ENCODE measurements at places on chromosomes 3 and 15. TPM values are rescaled to one million over a fixed set of nuclear protein-coding genes. Genes with fewer than 3 reads are reported as not detected.

DNA sequence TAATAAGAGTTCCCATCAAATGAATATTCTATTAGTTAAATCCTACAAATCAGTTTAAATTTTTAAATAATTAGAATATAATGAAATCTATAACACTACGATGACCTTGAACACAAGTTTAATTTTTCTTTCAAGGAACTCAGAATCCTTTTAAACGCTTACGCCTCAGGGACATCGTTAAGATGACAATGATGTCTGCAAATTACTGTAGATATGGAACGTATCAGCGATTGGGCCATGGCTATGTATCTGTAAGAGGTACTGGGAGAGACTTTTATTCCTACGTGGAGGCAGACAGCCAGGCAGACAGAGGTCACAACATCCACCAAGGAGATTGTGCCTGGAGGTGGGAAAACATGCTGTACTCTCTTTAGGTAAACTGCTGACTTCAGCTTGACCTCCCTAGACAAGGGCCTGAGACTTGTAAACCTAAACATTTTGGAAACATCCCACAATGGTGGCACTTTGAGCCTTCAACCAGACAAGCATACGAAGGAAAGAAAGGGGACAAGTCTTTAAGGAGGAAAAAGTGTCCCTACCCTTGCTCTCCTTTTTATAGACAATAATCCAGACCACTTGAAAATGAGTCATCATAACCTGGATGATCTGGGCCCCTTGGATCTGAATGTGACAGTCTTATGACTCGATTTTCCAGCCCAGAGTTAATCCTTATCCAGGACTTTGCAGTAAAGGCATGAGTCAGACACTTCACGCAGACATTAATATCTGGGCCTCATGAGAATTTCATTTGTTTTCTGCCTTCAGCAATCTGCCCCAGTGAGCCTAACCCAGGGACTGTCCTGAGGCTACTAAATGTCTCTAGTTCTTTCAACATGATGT is 6.8 kb upstream of the LDHAL6B start:
- peaks cover 3% of the 10 kb centered on the region for H3K36me3 ChIP-seq
- no peak overlapping the region for H3K27ac ChIP-seq
- no peaks in the 10 kb centered on the region for H3K4me1 ChIP-seq
- no peak for DNase-seq
- H3K27me3 ChIP-seq, result no peaks in the 10 kb centered on the region

The CP gene
- total RNA-seq, result 1.0 TPM

The AGBL1 gene
- not detected for total RNA-seq

The LAMB2 gene
- 278 TPM for total RNA-seq

DNA sequence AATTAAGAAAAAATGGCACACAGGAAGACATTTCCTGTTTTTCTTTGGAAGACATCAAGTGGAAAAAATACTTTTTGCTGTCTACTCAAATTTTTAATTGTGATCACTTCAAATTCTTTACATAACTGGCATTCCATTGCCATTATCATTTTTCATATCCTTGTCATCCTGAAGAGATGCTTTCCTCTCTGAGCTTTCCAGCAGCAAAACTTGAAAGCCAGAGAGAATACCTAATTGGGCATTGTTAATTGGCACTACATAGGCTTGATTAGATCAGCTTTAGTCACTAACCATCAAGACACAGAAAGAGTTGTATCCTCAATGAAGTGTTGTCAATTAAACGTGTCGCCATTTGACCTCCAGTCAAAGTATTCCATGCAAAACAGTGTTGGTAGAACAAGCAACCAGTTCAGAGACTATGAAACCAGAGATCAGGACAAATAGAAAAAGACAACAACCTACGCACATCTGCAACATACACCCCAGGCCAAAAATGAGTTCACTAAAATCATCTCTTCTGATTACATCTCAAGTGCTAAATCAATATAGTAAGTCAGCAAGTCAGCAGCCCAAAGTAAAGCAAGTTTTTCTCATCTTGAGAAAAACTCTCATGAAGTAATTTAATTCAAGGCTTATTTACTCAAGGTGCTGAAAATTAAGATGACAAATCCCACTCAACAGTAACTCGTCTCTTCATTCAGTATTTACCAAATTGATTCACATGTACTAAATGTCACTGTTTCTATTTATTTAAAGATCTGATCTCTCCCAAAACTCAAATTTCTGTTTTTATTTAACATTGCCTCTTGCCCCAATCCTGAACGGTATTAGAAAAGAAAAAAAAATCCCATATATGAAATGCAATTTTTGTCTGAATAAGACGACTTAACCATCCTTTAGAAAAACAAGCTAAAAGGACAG is 123.0 kb downstream of the SUCLG2 start:
- H3K4me1 ChIP-seq, result peaks cover 9% of the 10 kb centered on the region
- H3K36me3 ChIP-seq, result peaks cover 3% of the 10 kb centered on the region
- no peak overlapping the region for H3K4me3 ChIP-seq
- no peak for DNase-seq
- H3K27ac ChIP-seq, result no peak overlapping the region

The PARP16 gene
- 12.6 TPM for total RNA-seq

The ANKRD34C gene
- not detected for total RNA-seq

GRCh38 chr15:93071469-93071936 is 17.5 kb downstream of the RGMA start:
- H3K27me3 ChIP-seq, result peaks cover 48% of the 10 kb centered on the region
- peaks cover 2% of the 10 kb centered on the region for H3K36me3 ChIP-seq
- DNase-seq, result no peak

DNA sequence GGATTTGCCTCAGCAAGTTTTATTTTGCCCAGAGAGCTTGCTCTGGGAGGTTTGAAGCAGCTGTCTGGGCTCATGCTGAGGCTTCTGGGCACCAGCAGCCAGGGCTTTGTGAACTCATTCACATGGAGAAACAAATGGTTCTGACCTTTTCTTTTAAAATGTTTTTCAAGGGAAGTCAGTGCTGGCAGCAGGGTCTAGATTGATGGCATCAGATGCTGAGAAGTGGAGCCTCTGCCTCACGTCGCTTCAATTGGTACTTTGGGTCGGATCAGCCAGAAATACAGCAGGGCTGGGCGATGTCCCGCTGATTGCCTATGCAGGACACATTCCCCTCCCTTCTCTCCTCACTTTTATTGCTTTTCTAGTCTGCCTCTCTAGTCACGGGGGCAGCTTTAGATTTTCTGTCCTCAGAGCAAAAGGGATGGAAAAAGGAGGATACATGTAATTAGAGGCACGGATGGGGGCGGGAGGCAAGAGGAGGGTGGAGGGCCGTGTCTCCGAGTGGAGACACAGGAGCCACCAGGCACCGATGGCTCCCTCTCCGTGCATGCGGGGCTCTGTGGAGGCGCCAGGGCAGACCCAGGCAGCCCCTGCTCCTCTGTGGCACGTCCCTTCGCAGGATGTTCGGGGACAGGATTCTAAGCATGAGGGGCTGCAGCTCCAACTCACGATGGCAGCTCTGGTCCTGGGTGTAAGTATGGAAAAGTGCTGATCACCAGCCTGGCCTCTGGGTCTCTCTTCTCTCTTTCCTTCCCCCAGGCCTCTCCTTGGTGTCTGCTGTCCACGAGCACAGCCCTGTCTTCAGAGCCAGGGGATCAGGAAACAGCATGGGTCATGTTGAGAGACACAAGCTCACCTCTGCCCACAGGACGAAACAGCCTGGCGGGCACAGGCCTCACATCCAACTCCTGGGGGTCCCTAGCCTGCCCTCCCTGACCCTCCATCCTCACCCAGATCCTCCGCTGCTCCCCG is 116.1 kb downstream of the FAM43A start:
- peaks cover 50% of the 10 kb centered on the region for H3K27me3 ChIP-seq
- H3K4me3 ChIP-seq, result no peak overlapping the region
- no peak overlapping the region for H3K27ac ChIP-seq
- DNase-seq, result no peak
- H3K36me3 ChIP-seq, result no peaks in the 10 kb centered on the region

GRCh38 chr3:48852151-48852550 is 4.5 kb upstream of the PRKAR2A start:
- H3K27me3 ChIP-seq, result no peaks in the 10 kb centered on the region
- peaks cover 3% of the 10 kb centered on the region for H3K4me1 ChIP-seq
- no peaks in the 10 kb centered on the region for H3K36me3 ChIP-seq
- no peak for DNase-seq
- H3K27ac ChIP-seq, result no peak overlapping the region
- no peak overlapping the region for H3K4me3 ChIP-seq

- no peak for DNase-seq
- H3K27me3 ChIP-seq, result no peaks in the 10 kb centered on the region
- peaks cover 13% of the 10 kb centered on the region for H3K4me1 ChIP-seq
Observed at GRCh38 chr3:85801955-85802354, 843.2 kb downstream of the CADM2 start.

GRCh38 chr3:27244374-27244773 is 124.8 kb downstream of the NEK10 start:
- H3K27me3 ChIP-seq, result no peaks in the 10 kb centered on the region
- no peak overlapping the region for H3K4me3 ChIP-seq
- no peaks in the 10 kb centered on the region for H3K4me1 ChIP-seq
- H3K27ac ChIP-seq, result no peak overlapping the region
- no peak for DNase-seq
- no peaks in the 10 kb centered on the region for H3K36me3 ChIP-seq

GRCh38 chr15:47988564-47988963 is 132.2 kb upstream of the SLC24A5 start:
- no peak overlapping the region for H3K27ac ChIP-seq
- peaks cover 5% of the 10 kb centered on the region for H3K4me1 ChIP-seq
- no peak for DNase-seq
- H3K36me3 ChIP-seq, result no peaks in the 10 kb centered on the region

The NCBP2 gene
- 79.9 TPM for total RNA-seq

The ATP10A gene
- 0.07 TPM for total RNA-seq

GRCh38 chr3:113660458-113660857 is 36.0 kb downstream of the USF3 start:
- H3K27ac ChIP-seq, result no peak overlapping the region
- H3K4me3 ChIP-seq, result no peak overlapping the region
- no peak for DNase-seq
- peaks cover 36% of the 10 kb centered on the region for H3K4me1 ChIP-seq

The DCLK3 gene
- 0.12 TPM for total RNA-seq

DNA sequence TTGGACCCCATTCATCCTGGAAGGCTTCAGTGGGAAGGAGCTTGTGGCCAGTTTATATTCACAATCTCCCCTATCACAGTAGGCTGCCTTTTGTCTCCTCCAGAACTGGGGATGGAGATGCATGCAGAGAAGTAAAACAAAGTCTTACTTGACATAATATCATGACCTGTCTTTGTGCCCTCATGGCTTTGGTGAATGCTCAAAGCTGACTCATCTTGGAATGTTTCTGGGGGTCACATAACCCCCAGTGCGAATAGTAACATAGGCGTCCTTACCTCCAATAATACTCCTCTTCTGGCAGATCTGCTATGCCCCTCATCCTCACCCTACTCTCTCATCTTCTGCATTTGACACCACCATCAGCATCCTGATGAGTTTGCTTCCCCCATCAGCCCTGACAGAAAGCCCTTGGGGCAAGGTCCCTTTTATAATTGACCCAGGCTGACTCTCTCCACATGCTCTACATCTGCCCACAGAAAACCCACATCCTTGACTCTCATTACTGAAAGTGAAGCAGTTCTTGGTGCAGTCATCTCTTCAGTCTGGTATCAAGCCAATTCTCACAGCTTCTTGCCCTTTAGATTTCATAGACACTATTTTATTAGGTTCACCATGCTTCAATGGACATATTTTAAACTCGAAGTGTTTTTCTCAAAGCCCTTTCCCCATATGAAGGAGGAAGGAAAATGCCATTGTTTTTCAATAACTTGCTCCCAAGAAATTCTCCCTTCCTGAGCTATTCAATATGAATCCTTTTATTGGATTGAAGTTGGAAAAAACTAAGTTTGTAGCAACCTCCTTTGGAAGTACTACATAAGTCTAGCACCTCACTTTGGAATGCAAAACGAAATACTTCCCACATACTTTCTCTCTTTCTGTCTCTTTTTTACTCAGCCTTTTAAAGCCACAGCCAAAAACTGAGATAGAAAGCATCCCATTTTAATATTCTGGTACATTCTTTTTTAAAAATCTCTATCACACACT is 36.6 kb downstream of the OSTN start:
- H3K27me3 ChIP-seq, result peaks cover 4% of the 10 kb centered on the region
- H3K36me3 ChIP-seq, result no peaks in the 10 kb centered on the region
- H3K27ac ChIP-seq, result no peak overlapping the region
- no peak for DNase-seq
- no peak overlapping the region for H3K4me3 ChIP-seq

DNA sequence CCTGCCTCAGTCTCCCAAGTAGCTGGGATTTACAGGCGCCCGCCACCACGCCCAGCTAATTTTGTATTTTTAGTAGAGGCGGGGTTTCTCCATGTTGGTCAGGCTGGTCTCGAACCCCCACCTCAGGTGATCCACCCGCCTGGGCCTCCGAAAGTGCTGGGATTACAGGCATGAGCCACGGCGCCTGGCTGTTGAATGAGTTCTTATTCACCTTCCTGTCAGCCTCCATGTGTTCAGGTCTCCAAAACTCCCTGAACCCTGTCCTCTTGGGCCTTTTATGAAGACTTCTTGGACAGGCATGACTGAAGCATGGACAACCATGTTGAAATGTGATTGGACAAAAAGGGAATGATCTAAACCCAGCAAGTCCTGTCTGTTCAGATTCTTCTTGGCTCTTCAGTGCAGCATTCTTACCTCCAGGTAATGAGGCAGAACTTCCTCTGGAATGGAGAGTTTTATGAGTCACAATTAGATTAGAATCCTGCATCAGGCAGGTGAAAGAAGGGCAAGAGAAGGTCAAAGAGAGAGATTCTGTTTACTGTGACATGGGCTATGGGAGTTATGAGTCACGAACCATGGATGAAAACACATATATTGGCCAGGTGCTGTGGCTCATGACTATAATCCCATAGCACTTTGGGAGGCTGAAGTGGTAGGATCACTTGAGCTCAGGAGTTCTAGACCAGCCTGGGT is 23.1 kb upstream of the EIF4A2 start:
- no peaks in the 10 kb centered on the region for H3K4me1 ChIP-seq
- H3K27ac ChIP-seq, result no peak overlapping the region
- no peak overlapping the region for H3K4me3 ChIP-seq

DNA sequence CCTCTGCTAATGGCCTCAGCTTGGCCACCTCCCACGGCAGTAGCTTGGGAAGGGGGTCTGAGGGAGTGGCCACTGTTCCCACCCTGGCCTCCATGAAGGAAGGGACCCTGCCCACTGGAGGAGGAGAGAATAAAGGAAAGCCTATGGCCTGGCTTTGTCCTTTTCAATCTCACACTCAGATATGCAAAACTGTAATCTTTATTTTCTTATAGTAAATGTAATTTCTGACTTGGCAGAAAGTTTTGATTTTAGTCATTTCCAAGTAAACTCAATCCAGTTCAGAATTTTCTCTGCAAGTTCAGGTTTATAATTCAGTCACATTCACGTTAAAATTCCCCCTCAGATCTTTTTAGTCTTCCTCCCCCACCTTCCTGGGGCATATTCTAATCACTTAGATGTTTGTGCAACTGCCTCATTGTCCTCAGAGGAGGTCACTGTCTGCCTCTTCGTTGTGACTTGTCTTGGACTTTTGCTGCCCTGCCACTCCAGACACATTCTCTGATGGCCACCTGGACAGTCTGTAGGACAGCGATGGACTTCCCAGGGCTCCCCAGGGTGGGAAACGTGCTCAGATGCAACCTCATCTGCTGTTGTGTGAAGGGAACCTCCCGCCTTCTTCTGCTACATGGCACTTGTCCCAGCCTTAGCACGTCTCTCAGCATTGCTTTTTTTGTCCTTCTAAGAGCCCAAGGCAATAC is 222.8 kb upstream of the TBL1XR1 start:
- H3K27ac ChIP-seq, result no peak overlapping the region
- H3K36me3 ChIP-seq, result no peaks in the 10 kb centered on the region
- no peak for DNase-seq
- H3K4me3 ChIP-seq, result no peak overlapping the region
- H3K27me3 ChIP-seq, result no peaks in the 10 kb centered on the region

Measured in progenitor cell of endocrine pancreas (in vitro differentiated cells).